Activated naive CD8-positive, alpha-beta T cell treated with anti-CD3 and anti-CD28 coated beads for 36 hours (primary cell): ENCODE measurements at places on chromosomes 3 and 15. TPM values are rescaled to one million over a fixed set of nuclear protein-coding genes. Genes with fewer than 3 reads are reported as not detected.

- no peaks in the 10 kb centered on the region for H3K4me1 ChIP-seq
- H3K27me3 ChIP-seq: no peaks in the 10 kb centered on the region
- H3K4me3 ChIP-seq: no peak overlapping the region
- H3K27ac ChIP-seq: no peak overlapping the region
- H3K36me3 ChIP-seq: peaks cover 16% of the 10 kb centered on the region
Observed at GRCh38 chr3:4656626-4657328, 163.6 kb downstream of the ITPR1 start.

DNA sequence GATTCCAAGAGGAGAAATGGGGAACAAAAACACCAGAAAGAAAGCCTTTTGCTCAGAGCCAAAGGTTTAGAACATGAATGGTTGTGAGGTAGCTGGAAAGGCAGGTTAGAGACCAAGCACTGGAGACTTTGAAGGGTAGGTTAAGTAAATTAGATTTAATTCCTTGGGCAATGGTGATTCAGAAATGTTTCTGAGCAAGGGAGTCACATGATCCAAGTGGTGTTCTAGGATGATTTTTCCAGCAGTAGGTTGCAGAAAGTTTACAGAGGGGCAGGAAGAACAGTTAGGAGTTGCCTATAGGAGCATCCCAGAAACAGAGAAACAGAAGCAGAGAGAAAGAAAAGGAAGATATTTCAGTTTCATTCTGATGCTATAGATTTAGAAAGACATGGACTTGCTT lies 139.8 kb downstream of the WDR76 start:
- DNase-seq: no peak
- peaks cover 2% of the 10 kb centered on the region for H3K36me3 ChIP-seq
- no peak overlapping the region for H3K27ac ChIP-seq
- peaks cover 21% of the 10 kb centered on the region for H3K27me3 ChIP-seq

DNA sequence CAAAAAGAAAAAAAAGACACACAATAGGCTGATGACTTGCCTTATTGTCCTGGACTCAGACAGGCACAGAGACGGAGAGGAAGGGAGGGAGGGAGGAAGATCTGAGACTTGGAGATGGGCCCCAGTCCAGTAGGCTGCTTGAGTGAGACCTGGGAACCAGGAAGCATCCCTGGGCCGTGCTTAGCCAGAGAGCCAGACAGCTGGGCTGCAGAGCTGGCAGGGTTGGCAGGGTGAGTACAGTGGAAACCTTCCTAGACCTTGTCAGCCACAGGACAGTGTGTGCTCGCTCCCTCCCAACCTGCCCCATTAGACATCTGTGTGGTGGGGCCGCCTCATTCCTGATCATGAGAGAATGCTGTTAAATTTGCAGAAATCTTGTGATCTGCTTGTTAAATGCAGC lies 107.9 kb upstream of the ALDH1A3 start:
- H3K27me3 ChIP-seq: no peaks in the 10 kb centered on the region
- H3K27ac ChIP-seq: no peak overlapping the region
- H3K4me3 ChIP-seq: no peak overlapping the region
- no peaks in the 10 kb centered on the region for H3K4me1 ChIP-seq

DNA sequence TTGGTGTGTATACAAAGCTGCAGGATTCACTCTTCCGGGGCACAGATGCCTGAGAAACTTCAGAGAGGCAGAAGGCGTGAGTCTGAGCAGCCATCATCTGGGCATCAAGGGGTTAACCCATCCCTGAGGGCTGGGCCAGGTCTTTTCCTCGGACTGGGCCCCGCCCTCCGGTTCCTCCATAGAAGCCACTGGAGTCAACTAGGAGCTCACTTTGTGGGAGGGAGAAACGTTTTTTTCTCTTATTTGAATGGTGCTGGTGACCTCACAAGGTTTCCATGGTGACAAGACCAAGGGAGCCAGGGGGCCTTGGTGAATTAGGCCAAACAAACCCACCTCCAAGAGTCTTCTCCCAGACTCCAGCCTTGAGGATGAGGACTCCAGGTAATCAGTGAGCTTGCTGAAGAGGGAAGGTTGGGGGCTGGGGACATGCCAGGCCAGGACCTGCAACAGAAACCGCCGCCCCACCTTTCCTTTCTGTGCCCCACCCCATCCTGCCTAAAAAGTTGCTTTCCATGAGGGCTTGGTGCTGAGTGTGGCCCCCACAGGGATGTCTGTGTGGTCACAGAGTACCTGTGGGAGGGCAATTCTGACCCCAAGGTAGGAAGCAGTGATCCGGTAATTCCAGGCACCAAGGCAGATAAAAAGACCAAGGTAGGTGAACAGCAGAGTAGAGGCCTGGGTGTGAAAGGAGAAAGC lies 14.8 kb upstream of the INSYN1 start:
- no peak overlapping the region for H3K4me3 ChIP-seq
- peaks cover 8% of the 10 kb centered on the region for H3K27me3 ChIP-seq
- no peak overlapping the region for H3K27ac ChIP-seq
- DNase-seq: no peak
- H3K4me1 ChIP-seq: no peaks in the 10 kb centered on the region

DNA sequence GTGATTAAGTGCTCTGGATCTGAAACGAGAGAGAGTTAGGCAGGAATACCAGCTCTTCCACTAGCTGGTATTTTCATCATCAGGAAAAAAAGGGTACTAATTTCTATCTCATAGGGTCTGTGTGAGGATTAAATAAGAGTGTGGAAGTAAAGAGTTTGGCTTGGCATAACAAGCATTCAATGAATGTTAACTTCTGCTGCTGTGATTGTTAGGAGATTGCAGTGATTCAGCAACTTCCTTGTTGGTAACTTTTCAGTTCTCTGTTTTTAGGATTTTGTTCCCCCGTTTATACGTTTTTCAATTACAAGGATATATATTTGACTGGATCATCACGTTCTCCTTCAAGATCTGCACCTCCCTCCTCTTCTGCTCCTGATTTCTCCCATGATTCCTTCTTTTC lies 65.9 kb upstream of the MYO5C start:
- H3K27me3 ChIP-seq: no peaks in the 10 kb centered on the region
- H3K27ac ChIP-seq: no peak overlapping the region
- no peak for DNase-seq
- H3K36me3 ChIP-seq: peaks cover 3% of the 10 kb centered on the region
- H3K4me1 ChIP-seq: no peaks in the 10 kb centered on the region

GRCh38 chr3:197297002-197297401 lies 1.4 kb downstream of the DLG1 start:
- peaks cover 25% of the 10 kb centered on the region for H3K27me3 ChIP-seq
- peaks cover 12% of the 10 kb centered on the region for H3K36me3 ChIP-seq
- DNase-seq: no peak
- peaks cover 36% of the 10 kb centered on the region for H3K4me1 ChIP-seq
- peak overlapping the region; percentile 88 for H3K27ac ChIP-seq
- peak overlapping the region; percentile 91 for H3K4me3 ChIP-seq

DNA sequence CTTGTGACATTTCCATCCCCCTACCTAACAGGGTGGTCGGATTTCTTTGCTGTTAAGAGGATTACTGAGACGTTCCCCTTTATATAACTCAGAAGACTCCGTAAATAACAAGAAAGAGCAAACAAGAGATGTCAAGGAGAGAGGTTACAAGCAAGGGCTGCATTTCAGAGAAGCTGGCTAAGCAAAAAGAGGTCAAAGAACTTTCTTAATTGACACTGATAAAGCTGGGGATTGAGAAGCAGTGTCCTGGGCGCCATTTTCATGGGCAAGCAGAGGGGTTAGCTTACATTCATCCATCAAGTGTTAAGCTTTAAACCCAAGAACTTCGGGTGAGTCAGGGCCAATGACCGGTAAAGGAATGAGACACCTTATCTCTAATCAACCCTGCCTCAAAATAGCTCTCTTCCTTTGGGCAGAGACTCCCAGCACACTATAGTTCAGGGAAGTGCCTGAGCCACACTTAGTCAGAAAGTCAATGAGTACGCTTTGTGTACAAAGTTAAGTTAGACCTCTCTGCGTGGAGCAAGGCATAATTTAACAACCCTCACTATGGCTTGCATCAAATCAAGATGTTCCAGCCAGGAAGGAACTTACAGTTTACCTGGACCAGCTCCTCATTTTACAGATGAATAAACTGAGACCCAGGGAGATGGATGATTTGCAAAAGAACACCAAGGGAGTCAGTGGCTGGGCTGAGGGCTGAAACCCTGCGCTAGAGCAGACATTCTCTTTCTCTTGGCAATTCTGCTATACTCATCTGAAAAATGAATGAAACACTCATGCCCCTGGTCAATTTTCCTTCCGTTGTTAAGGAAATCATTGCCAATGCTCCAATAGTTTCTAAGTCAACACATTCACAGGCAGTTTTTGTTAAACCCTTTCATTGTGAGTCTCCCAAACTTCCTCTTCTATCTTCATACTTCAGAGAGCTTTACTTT lies 44.6 kb downstream of the CCNL1 start:
- no peak overlapping the region for H3K27ac ChIP-seq
- peaks cover 9% of the 10 kb centered on the region for H3K4me1 ChIP-seq
- no peak for DNase-seq
- H3K4me3 ChIP-seq: no peak overlapping the region
- no peaks in the 10 kb centered on the region for H3K27me3 ChIP-seq

GRCh38 chr3:126418661-126419131 lies 24.0 kb downstream of the CFAP100 start:
- H3K27me3 ChIP-seq: peaks cover 25% of the 10 kb centered on the region
- H3K4me3 ChIP-seq: no peak overlapping the region
- no peak overlapping the region for H3K27ac ChIP-seq
- H3K36me3 ChIP-seq: no peaks in the 10 kb centered on the region
- H3K4me1 ChIP-seq: no peaks in the 10 kb centered on the region

GRCh38 chr15:70873232-70874054 lies 18.8 kb downstream of the THAP10 start:
- H3K4me1 ChIP-seq: no peaks in the 10 kb centered on the region
- H3K36me3 ChIP-seq: no peaks in the 10 kb centered on the region
- no peak overlapping the region for H3K4me3 ChIP-seq
- H3K27me3 ChIP-seq: peaks cover 31% of the 10 kb centered on the region
- DNase-seq: no peak
- H3K27ac ChIP-seq: no peak overlapping the region

GRCh38 chr15:61076598-61077170 lies 152.4 kb downstream of the RORA start:
- no peak overlapping the region for H3K4me3 ChIP-seq
- DNase-seq: no peak
- H3K27me3 ChIP-seq: peaks cover 7% of the 10 kb centered on the region
- H3K4me1 ChIP-seq: peaks cover 2% of the 10 kb centered on the region

DNA sequence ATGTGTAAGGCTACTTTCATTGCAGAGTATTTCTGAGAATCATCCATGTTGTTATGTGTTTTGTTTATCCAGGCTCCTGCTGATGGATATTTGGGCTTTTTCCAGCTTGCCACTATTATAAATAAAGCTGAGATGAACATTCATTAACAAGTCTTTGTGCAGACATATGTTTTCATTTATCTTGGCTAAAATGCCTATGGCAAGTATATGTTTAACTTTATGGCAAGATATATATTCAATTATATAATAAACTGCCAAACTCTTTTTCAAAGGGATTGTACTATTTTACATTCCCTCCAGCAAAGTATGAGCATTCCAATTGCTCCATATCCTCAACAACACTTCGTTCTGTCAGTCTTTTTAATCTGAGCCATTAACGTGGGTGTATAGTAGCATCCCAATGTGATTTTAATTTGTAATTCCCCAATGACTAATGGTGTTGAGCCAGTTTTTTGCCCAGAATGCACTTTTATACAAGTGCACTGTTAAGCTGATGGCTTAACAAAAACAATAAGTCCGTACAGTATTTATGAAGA lies 452.4 kb downstream of the SHQ1 start:
- no peak overlapping the region for H3K27ac ChIP-seq
- DNase-seq: no peak
- H3K27me3 ChIP-seq: no peaks in the 10 kb centered on the region
- peaks cover 19% of the 10 kb centered on the region for H3K36me3 ChIP-seq
- H3K4me3 ChIP-seq: no peak overlapping the region
- peaks cover 44% of the 10 kb centered on the region for H3K4me1 ChIP-seq

DNA sequence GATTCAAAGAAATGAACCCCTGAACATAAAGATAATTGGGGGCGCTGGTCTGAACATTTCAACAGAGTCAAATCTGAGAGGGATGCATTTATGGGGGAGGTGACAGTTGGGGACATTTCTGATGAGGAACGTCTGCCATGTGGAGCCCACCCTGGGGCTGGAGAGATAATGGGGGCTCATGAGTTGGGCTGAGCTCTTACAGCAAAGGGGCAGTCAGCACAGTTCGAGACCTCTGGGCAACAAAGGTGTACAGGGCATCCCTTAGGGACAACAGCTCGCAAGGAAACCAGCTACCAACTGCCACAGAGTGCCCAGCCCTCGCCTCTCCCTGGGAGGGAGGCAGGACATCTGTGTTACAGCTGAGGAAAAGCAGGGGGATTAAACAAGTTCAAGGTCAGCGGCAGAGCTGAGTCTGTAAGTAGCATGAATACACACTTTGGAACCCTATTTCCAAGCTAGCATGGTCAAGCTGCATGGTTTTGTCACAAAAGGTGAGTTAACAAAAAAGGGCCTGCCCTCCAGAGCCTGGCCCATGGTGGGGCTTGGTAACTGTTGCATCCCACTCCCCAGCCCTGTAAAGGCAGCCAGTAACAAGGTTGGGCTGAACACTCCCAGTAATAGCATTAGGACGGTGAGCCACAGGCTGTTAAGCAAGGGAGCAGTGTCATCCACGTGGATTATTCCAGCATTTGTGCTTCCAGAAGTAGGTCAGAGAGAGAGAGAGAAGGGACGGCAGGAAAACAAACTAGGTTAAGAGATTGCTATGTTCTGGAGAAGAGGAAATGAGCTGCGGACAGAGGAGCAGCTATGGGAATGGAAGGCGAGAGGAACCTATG lies 4.3 kb downstream of the GNB5 start:
- H3K36me3 ChIP-seq: no peaks in the 10 kb centered on the region
- DNase-seq: no peak
- H3K27ac ChIP-seq: no peak overlapping the region
- H3K4me3 ChIP-seq: no peak overlapping the region

DNA sequence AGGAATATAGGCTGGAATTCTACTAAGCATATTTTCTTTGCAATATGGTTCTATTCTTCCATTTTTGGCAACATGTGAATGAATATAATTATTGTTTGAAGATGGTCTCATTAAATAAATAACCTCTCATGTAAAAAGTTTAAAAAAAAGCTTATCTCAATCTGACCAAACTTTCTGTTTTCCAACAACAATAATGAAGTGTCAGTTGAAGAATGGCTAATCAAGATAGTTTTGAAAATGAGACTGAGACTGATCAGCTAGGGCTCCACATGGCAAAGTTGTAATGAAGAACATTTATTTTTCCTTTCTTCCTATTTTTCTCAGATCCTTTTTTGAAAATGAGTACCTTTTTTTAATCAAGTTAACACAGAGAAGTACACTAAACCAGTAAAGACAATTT lies 117.4 kb downstream of the GALK2 start:
- peaks cover 70% of the 10 kb centered on the region for H3K36me3 ChIP-seq
- no peaks in the 10 kb centered on the region for H3K27me3 ChIP-seq
- DNase-seq: no peak

GRCh38 chr3:193378706-193379105 lies at the start of gene ATP13A5:
TSS of gene ATP13A5 (minus strand) at chr3:193378753. CDS start at chr3:193378725, 28 bp downstream.
- peaks cover 3% of the 10 kb centered on the region for H3K27me3 ChIP-seq
- no peaks in the 10 kb centered on the region for H3K36me3 ChIP-seq
- no peak within 1 kb of the TSS for H3K27ac ChIP-seq
- H3K4me1 ChIP-seq: no peaks in the 10 kb centered on the region

ALPK3 gene
- total RNA-seq: 0.04 TPM

ATRIP gene
- 17.3 TPM for total RNA-seq

PCLAF gene
- 126 TPM for total RNA-seq

CSTA gene
- not detected for total RNA-seq
